Body of pancreas (tissue), 4 donors: ENCODE measurements at places on chromosomes 3 and 15. TPM values are rescaled to one million over a fixed set of nuclear protein-coding genes. Genes with fewer than 3 reads are reported as not detected.

SERINC4 gene
- not detected for total RNA-seq

PROS1 gene
- 15.8 TPM for total RNA-seq

EXD1 gene
- total RNA-seq: not detected

- no peak for DNase-seq
These were observed 388.3 kb upstream of the IL12A start for GRCh38 chr3:159600291-159600690.

DNA sequence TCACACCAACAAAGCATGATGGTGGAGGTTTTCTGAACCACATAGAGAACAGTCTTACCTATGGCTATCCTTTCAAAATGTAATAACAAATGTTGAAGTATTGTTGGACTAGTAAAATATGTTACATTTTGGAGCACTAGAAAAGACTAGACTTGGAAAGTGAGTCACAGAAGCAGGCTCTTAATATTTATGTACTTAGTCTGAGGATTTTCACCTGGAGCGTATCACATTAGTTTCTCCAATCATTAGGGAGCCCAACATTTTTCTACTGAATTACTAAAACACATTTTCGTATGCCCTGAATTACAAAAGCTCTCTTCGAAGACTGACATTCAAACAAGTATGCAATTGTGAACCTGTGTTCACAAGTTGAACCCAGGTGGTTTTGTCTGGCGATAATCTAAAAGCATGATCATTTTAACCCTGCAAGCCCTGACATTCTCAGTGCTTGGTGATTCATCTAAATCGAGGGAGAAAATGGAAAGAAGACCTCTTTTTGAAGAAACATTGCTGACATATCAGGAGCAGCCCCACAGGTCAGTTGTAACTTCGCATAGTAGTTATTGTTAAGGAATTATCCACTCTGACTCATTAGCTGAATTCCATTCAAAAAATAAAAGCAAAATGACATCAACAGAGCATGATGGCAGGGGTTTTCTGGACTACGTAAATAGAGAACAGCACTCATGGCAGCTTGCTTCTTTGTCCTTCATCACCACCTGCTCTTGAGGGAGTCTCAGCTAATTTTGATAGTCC, 679.8 kb upstream of the NECTIN3 start:
- DNase-seq: no peak

DNA sequence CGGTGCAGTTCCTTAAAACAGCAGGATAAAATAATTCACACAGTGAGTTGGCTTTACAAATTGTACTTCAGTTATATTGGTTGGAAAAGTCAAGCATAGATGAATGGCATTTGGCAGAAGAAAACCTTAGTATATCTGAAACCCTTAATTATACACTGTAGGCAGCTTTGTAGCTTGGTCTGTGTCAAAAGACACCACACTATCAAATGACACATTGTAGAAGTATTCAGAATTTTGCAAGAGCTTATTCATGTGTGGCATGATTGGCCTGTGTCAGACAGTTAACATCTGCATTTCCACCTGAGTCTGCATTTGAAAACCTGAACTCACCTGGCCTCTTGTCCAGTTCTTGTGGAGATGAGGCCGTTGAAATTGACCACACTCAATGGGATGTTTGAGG, 13.8 kb downstream of the TMEM266 start:
- DNase-seq: no peak

- no peak for DNase-seq
These were observed 73.9 kb upstream of the OXTR start for GRCh38 chr3:8843347-8843746.
